Amniotic stem cell (primary cell): ENCODE measurements at places on chromosomes 3 and 15.

DNA sequence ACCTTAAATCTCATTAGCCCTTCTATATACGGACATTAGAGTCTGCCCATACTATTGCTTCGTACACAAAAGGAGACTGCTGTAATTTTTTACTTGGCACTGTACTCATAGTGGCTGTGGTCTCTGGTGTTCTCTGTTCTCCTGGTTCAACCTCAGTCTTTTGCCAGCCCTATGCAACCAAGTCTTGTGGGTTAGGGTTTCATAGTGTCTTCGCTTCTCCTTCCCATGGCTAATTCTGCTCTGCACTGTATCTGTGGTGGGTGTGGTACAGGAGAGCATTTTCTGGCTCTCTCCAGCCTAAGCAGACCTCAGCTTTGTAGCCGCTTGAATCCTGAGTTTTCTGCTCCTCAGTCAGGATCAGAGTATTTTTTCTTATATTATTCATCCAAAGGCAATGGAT is 981.2 kb downstream of the SQOR start:
- DNase-seq = no peak

GRCh38 chr15:33188641-33189257 is 5.8 kb downstream of the FMN1 start:
- no peak for DNase-seq

- DNase-seq = no peak
These were observed 27.1 kb downstream of the DNAJC13 start for GRCh38 chr3:132444383-132444782.

DNA sequence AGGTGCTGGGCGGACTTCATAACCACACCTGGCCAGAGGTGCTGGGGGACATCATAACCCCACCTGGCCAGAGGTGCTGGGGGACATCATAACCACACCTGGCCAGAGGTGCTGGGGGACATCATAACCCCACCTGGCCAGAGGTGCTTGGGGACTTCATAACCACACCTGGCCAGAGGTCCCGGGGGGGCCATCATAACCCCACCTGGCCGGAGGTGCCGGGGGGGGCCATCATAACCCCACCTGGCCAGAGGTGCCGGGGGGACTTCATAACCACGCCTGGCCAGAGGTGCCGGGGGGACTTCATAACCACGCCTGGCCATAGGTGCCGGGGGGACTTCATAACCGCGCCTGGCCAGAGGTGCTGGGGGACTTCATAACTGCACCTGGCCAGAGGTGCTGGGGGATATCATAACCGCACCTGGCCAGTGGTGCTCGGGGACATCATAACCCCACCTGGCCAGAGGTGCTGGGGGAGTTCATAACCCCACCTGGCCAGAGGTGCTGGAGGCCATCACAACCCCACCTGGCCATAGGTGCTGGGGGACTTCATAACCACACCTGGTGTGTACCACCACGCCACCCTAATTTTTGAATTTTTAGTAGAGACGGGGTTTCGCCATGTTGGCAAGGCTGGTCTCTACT is 10.7 kb upstream of the TUBGCP5 start:
- DNase-seq = no peak

DNA sequence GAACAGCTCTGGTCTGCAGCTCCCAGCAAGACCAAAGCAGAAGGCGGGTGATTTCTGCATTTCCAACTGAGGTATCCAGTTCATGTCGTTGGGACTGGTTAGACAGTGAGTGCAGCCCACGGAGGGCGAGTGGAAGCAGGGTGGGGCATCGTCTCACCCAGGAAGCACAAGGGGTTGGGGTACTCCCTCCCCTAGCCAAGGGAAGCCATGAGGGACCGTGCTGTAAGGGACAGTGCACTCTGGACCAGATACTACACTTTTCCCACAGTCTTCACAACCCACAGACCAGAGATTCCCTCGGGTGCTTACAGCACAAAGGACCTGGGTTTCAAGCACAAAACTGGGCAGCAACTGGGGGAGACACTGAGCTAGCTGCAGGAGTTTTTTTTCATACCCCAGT is 8.5 kb upstream of the SLC25A36 start:
- no peak for DNase-seq

- no peak for DNase-seq
These were observed 249.3 kb downstream of the BBX start for GRCh38 chr3:107772016-107772415.

DNA sequence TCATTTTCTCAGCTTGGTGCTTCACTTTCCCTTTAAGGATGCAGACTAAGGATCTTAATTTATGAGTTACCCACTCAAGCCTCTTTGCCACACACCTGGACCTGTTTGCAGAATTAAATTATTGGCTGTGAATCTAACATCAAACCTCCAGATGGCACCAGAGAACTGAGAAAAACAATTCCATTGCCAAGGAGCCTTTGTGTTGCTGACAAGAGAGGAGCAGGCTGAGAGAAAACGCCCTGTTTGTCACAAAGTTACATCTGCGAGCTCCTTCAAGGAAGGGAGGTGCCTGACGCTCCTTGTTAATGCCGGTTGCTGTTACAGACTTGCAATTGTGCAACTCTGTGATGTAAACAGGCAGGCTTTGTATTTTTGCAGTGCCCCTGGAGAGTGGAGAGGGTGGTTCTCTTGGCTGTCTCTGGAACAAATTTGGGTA is 36.3 kb upstream of the TMC3 start:
- no peak for DNase-seq

- no peak for DNase-seq
These were observed 483.2 kb upstream of the TBL1XR1 start for GRCh38 chr3:177680472-177680821.

GRCh38 chr15:22989576-22990477 is 9.7 kb upstream of the CYFIP1 start:
- no peak for DNase-seq

GRCh38 chr15:70777170-70777926 is 14.0 kb upstream of the UACA start:
- DNase-seq = no peak

GRCh38 chr3:8836096-8836495 is 66.7 kb upstream of the OXTR start:
- no peak for DNase-seq

GRCh38 chr3:158918008-158918407 is 116.2 kb downstream of the MFSD1 start:
- peak; percentile 57 for DNase-seq

- DNase-seq = no peak
These were observed 9.6 kb upstream of the FAM107A start for GRCh38 chr3:58586776-58587192.

DNA sequence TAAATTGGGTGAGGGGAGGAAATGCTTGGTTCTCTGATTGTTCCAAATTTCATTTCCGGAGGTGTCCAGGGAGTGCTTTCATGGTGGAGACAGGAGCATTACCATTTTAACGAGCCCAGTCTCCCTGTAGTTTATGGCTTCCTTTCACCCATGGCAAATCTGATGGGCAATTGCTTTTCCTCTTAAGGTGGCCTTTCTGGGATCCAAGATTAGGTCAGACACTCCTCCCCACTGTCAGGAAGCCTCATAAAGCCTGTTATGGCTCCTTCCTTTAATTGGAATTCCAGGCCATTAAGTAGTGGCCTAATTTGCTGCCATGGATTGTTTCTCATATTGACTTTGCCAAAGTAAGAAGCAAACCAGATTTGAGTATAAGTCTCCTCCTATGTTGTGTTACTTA is 157.8 kb downstream of the PDCD6IP start:
- no peak for DNase-seq

DNA sequence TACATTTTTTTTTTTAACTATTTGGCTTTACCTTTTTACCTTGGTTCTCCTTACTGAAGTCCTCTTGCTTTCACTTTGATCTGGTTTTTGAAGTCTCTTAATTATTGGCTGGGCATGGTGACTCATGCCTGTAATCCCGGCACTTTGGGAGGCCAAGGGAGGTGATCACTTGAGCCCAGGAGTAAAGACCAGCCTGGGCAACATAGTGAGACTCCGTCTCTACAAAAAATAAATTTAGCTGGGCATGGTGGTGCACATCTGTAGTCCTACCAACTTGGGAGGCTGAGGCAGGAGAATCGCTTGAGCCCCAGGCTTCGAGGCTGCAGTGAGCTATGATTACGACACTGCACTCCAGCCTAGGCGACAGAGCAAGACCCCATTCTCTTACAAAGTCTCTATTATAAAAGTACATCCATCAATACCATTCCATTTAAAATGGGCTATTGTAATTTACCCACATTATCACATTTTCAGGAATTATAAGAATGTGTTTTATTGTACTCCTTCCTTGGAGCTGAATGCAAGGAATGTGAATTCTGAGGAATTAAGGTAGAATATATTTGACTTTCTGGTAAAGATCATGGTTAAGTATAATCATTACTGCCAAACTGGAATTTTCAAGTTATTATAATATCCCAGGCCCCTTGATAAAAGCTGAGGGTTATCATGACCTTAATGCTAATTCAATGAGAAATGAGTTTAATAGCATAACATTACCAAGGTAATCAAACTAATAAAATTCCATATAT is 49.0 kb downstream of the MSL2 start:
- DNase-seq = no peak
